Frontal cortex (tissue), 4 donors: ENCODE measurements at places on chromosomes 3 and 15.

DNA sequence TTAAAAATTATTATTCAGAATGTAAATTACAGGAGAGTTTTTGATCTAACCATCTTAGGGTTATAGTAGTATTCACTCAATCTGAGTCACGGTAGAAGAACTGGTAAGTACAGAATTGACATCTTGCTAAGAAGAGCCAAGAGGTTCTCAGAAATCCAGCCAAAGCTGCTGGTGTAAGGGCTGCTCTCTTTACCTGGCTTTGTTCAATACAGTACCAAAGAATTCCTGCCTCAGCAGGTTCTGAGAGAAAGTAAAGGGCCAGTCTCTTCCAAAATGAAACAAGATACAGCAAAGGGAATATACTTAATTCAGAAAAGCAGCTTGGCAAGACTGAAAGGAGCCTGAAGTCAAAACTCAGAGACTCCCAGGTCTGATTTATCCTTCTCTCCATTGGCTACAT, 193.1 kb downstream of the TNIK start:
- no peak for DNase-seq

- DNase-seq: no peak
These were observed 17.2 kb downstream of the ALPK3 start for GRCh38 chr15:84834229-84834955.

DNA sequence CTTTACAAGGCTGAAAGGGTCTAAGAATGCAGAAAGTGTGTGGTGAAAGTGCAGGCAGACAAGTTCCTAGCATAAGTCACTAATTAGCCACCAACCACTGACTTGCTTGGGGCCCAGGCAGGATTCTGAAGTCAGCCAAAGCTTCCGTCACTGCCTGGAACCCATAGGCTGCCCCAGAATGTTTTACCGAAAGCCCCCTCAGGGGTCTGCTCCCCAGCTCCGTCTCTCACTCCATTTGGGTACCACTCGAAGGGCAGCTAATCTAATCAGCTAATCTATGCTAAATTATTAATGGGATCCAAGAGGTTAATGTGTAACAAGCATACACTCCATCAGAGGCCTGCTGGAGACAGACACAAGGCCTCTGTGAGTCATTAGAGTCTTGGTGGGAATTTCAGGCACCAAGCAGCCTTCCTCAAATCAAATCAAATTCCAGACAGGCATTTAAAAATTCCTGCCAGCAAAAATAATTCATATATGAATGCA, 13.2 kb downstream of the ADAMTS9 start:
- DNase-seq: no peak

- DNase-seq: peak; percentile 52
These were observed at the start of gene SCG5 for GRCh38 chr15:32641517-32642059. SCG5 (plus strand) TSS chr15:32641710; CDS start chr15:32643593, 1,883 bp downstream.

- DNase-seq: no peak
These were observed 7.3 kb downstream of the FAM98B start for GRCh38 chr15:38461066-38461833.

DNA sequence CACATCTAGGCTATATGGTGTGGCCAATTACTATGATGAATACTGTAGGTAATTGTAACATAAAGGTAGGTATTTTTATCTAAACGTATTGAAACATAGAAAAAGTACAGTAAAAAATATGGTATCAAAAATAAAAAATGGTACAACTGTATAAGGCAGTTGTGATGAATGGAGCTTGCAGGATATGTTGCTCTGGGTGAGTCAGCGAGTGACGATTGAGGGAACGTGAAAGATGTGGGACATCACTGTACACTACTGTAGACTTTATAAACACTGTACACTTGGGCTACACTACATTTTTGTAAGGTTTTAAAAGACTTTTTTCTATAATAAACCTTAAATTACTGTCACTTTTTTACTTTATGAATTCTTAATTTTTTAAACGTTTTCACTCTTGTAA, 10.3 kb downstream of the CTNNB1 start:
- DNase-seq: no peak
